G401 (cell line): ENCODE measurements at places on chromosomes 12 and 14.

DNA sequence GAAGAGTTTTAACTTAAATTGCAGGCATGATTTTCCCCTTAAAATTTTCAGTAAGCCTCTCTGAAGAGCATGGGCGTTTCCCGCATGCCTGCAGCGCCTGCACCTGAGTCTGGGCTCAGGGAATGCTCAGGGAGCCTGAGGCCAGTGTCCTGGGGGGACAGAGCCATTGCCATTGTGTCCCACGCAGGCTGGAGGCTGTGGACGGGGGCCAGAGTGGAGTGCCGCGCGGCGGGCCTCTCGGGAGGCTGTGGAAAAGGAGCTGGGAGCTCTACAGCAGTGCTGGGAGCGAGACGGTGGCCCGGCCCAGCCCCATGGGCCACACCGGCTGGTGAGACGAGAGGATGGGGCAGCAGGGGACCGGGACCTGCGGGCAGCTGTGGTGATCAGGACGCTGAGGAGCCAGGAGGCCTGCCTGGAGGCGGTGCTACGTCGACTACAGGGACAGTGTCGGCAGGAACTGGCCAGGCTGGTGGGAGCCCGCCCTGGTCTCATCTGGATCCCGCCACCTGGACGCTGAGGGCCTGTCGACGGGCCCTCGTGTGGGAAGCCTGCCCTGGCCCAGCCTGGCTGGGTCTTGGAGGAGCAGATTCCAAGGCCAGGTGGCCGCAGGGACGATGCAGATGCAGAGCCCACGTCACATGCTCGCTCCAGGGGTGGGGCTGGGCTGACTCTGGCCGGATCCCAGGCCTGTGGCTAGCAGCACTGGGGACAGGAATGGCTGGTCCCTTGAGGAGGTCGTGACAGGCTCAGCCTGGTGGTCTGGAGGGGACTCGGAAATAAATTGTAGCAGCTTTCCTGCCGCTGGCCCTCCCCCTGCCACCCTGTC, 7.6 kb downstream of the TEDC1 start:
- DNase-seq = no peak

DNA sequence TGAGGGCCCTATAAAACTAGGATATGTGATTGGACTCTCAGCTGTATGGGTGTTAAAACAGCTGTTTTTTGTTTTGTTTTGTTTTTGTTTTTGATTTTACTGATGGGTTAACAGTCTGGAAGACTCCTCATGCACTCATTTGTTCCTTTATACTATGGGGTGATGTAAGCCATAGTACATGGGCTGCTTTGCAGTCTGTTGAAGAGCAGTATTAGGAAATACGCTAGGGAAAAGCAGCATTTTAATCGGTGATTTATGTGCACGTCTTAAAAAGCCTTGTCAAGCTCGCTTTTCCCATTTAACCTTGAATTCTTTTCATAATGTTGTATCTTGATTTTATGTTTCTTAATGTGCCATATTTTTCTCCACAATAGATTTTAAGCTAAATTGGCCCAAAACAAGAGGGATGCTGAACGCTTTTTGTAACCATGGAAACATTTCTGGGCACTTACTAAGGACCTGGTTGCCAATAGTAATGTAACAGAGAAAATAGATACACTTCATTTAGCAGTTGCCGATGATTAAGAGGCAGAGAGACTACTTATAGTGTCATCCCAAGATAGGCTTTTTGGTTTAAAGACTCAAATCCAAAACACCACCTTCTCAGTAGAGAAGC, 244.0 kb downstream of the SNAPC1 start:
- DNase-seq = peak; percentile 25

GRCh38 chr12:52916216-52916615, 11.3 kb upstream of the KRT8 start:
- no peak for DNase-seq

GRCh38 chr14:94423453-94424056, 29.0 kb downstream of the SERPINA11 start:
- peak; percentile 50 for DNase-seq

DNA sequence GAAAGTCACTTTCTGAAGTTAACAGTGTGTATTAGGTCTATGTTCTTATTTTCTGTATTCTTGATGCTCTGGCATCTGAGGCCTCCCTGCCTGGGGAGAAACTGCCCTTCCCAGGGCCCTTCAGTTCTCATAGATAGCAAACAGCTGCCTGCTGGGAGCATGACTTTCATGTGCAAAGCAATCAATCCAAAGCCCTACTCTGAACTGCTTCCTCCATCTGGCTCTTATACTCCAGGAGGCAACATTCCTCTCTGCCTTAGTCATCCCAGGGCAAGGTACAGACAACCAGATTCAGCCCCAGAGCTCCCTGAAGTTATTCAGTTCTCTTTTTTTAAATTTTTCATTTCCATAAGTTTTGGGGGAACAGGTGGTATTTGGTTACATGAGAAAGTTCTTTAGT, 41.7 kb upstream of the RIN3 start:
- no peak for DNase-seq

DNA sequence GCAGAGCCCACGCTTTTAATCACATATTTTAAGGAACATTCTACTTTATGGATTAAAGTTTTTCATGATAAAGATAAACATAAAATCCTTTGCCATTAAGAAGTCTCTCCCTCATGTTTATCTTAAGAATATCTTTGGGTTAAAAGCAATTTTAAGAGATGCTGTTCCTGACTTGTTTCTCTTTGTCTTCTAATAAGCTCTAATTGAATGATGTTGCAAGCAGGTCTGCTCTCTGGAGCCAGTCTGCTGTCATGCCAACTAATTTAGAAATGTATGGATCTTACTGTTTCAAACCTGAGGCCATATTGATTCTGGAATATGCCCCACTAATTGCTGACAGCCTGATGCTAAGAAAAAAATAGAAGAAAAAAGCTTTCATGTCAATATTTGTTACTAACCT, 173.6 kb downstream of the TTC8 start:
- no peak for DNase-seq

- peak; percentile 61 for DNase-seq
Measured at GRCh38 chr12:180445-180844, 33.5 kb downstream of the SLC6A12 start.

DNA sequence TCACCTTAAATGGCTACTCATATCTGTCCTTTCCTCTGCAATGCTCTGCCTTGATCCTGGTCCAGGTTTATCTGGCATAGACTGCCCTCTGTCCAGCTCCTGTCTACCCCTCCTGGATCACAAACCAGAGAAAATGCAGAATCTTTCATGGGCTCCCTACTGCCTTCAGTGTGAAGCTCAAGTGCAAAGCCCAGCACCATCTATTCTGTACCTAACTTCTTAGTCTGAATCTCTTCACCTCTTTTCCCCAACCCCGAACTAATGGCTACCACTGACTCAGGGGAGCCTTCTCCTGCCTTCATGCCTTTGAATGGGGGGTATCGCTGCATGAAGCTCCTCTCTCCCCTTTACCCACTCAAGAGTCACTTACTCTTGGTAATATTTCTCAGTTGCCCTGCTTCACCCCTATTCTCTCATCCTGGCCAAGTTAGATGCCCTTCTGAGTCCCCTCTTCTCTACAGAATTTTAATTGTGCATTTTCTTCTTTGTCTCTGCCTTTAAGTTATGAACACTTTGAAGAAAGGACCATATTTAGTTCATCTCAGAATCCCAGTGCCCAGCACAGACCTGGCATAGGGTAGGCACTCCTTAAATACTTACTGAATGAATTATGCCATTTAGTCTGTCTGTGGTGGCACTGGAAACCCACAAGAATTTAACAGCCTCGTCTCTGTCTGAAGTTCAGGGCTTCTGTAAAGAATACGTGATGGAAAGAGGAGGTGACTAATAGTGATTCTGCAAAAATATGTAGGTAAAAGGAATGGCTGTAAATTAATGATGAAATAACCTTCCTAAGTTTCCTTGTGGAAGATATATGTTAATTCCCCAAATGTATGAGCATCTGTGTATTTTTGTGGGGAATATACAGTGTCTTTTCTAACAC, 191.3 kb upstream of the AMIGO2 start:
- DNase-seq = no peak

GRCh38 chr12:27006797-27007467, 7.3 kb downstream of the TM7SF3 start:
- DNase-seq = no peak

- peak; percentile 71 for DNase-seq
Measured at GRCh38 chr12:95248604-95249360, 31.2 kb downstream of the VEZT start.

- no peak for DNase-seq
Measured at GRCh38 chr12:99709116-99709515, 61.6 kb downstream of the GARIN6 start.

- no peak for DNase-seq
Measured at GRCh38 chr12:126286203-126286602, 1221.0 kb downstream of the AACS start.

- no peak for DNase-seq
Measured at GRCh38 chr14:46250113-46250703, 401.4 kb downstream of the RPL10L start.

DNA sequence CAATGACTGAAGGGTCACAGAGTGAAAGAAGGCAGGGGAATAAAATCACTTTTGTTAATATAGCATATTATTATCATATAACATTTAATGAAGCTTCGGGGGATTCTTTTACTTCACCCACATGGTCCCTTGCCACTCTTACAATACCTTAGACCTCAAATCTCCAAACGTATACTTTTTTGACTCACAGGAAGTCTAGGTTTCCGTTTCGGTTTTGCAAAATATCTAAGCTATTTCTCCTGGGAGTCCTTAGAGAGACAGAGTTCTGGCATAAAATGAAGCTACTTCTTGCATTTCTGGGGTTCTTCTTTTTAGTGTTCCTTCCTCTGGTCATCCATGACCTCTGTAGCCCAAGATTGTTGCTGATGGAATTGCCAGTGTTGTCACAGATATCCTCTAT, 590.5 kb upstream of the ATP2B1 start:
- no peak for DNase-seq

- DNase-seq = no peak
Measured at GRCh38 chr14:68020493-68020892, 200.9 kb downstream of the RAD51B start.

GRCh38 chr12:94658931-94659330, 8.6 kb upstream of the TMCC3 start:
- DNase-seq = no peak

DNA sequence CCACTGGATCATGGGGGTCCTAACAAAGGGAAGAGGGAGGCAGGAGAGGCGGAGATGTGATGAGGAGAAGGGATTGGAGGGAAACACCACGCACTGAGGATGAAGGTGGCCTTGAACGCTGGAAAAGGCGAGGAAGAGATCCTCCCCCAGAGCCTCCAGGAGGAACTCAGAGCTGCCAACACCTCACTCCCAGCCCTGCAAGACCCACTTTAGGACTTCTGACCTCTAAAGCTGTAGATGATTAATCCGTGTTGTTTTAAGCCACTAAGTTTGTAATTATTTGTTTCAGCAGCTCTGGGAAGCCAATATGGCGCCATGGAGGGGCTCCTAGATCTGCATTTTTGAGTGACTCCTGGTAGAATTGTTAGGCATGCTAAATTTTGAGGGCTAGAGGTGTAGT, 74.6 kb upstream of the CEP83 start:
- DNase-seq = no peak

DNA sequence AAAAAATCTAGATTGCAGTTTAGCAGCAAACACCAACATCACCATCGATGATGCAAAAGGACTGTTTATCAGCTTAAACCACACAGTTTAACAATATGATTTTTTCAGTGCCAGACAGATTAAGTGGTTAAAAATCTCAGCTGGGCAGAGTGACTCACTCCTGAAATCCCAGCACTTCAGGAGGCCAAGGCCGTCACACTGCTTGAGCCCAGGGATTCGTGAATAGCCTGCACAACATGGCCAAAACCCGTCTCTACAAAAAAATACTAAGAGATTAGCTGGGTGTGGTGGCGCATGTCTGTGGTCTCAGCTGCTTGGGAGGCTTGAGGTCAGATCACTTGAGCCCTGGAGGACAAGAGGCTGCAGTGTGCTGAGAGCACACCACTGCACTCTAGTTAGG, 8.9 kb downstream of the RSRC2 start:
- no peak for DNase-seq

DNA sequence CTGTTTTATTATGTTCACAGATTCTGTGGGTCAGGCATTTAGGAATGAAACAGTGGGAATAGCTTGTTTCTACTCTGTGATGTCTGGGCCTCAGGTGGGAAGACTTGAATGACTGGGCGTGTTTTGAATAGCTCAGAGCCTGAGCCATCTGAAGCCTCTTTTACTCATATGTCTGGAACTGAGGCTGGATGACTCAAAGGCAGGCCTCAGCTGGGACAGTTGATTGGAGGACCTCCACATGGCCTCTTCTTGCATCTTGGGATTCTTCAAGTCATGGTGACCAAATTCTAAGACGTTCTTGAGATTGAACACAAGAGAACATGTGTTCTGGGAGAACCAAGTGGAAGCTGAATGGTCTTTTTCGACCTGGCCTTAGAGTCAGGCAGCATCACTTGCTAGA, 45.8 kb upstream of the TBX3 start:
- DNase-seq = no peak
